ENCODE measurements at places on chromosomes 16 and 17.

DNA sequence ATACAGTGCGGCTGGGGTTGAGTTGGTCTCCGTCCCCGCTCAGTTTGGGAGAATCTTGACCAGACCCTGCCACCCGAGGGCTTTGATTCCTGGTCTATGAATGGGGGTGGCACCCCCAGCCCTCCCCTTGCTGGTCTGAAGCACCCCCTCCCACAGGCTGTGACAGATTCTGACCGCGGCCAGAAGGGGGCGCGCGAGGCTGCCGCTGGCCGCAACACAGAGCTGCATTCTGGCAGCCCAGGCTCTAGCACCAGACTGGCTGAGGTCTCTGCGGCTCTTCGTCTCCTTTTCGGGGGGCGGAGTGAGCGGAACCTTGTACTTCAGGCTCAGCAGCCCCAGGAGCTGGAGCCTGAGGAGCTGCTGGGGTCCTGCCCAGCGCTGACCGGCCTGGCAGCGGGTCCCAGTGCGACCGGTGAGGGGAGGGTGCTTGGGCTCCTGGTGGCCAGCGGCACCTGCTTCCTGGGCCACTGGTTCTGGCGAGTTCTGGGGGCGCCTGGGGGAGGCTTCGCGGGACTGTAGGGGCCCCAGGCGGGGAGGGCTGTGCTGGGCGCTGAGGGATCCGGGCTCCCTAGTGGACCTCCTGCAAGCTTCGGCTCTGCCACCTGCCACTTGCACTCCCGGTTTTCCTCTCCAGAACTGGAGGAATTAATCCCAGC, 1011.6 kb downstream of the KCNJ18 start:
- DNase-seq, result no peak

GRCh38 chr17:9273428-9274391, 252.4 kb downstream of the NTN1 start:
- no peak for DNase-seq

DNA sequence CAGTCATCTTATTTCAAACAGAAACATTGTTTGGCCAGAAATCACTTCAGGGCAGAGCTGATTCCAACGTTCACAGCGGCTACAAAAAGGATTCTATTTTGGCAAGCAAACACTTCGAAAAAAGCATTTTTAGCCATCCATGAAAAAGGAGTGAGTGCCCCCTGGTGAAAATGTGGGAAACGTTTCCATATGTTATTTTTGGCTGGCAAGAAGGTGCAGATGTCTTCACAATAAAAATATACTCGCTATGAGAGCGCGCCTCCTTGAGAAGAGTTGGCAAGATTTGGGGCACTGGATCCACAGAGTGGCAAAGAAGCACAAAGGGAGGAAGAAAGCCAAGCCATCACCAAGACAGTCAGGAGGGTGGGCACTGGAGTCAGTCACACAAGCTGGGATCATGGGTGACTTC, 191.1 kb downstream of the CHD9NB start:
- no peak for DNase-seq

DNA sequence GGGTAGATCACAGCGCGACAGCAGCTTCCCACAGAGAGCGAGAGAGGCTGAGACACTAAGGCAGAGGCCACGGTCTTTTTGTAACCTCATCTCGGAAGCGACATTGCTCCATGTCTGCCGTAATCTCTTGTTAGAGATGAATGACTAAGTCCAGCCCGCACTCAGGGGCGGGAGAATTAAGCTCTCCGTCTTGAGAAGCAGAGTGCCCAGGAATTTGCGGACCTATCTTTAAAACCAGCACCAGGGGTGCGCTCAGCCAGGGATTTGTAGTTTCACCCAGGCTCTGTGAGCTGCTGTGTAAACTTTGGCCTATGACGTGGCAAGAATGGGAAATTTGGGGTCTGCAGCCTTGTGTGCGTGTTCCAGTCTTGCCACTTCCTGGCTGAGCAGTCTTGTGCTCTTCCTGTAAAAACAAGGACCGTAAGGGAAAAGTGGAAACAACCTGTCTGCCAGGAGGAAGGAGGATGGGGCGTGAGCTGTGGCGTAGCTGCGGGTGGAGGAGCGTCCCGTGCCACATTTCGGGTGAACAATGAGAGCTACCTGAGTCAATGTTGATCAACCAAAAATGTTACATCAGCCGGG, 16.0 kb upstream of the JPH3 start:
- no peak for DNase-seq

GRCh38 chr17:43140396-43141332, 15.5 kb upstream of the BRCA1 start:
- no peak for DNase-seq

DNA sequence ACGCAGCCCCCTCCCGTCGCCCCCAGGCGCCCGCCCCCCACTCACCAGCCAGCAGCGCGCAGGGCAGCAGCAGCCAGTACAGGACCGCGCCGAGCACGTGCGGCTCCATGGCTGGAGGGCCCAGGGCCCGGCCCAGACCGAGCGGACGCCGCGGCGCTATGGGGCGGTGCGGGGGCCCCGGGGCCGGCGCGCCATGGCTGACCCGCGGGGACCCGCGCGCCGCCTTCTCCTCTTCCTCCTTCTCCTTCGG, 239 bp downstream of the PIEZO1 start:
- no peak for DNase-seq

GRCh38 chr16:51813609-51814008, 662.5 kb upstream of the SALL1 start:
- no peak for DNase-seq

DNA sequence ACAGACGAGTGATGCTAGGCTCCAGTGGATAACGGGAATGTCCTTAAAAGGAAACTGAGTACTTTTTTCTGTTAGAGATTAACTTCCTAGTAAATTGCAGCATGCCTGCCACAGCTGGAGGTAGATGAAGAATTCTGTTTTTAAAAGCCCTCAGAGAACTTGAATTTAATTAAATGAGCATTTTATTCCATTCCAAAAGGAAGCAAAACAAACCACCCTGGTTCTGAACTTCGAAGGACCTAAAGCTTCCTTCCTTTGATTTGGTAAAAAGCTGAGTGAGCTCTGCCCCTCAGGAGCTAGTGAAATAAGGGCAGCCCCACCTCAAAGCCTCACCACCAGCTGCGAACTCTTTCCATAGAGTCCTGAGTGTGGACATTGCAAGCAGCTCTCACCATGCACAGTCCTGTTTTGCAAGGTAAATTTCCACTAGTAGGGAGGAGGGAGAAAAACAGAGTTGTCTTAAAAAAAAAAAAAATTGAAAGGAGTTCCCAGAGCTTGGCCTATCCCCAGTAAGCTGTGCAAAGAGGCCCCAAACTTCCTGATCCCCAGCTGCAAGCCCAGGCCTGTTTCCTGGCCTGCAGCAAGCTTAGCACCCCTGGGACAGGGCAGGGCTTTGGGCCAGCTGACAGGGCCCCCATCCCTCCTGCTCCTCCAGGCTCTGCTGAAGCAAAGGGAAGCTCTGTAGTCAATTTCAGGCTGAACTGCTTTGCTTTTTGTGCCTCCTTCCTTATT, 11.2 kb downstream of the CHD9NB start:
- DNase-seq, result no peak

DNA sequence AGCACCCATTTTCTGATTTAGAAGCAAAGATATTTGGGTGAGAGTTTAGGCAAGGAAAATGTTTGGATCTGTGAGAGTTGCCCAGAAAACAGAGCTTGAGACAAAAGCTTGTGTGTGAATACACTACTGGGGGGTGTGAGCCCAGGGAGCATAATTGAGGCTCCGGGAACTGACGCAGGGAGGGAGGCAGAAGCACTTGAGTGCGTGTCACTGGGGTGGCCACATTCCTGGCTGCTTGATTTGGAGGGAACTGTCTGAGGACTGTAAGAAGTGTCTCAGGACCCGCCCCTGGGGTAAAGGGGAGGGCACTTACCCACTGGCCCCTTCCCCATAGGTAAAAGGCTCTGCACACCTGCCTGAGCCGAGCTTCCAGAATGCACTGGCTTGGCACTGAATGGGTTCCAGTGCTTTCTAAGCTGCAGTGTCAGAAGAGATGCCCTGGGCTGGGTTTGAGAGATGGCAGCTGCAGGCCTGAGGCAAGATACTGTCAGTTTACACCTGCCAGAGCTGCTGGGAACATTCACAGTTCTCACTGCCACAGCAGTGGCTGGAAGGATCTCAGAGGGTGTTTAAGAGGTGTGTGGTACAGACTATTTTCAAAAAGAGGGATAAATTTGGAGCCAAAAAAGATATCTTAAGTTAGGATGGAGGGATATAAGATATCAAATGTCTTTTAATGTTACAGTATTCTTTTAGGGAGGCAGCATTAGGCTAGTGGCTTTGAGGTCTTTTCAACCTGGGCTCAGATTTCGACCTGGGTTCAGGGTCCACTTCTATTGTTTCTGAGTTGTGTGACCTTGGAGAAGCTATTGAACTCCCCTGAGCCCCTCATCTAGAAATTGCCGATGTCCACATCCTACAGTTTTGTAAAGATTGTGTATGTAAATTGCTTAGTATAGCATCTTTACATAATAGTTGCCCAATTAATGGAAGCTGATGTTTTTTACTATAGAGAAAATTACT, 6.9 kb upstream of the TEX2 start:
- no peak for DNase-seq

GRCh38 chr17:1110541-1110861, 69.3 kb downstream of the ABR start:
- DNase-seq, result no peak

DNA sequence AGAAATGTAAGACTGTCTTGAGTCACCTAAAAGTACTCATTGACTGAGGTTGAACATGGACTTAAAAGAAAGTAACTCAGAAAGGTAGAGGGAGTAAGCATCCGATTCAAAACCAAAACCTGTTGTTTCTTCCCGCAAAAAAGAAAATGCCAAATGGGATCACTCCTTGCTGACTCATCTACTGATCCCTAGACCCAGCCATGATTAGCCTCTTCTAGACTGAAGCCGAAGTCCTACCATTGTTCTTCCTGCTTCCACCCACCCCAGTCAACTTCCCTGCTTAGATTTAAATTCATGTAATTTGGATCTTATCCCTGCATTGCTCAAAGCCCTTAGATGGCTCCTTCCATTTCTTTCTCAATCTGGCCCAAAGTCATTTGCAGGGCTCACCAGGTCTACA, 760.5 kb upstream of the SOX9 start:
- DNase-seq, result no peak

GRCh38 chr17:12664894-12665262, 812 bp upstream of the MYOCD start:
- no peak for DNase-seq

DNA sequence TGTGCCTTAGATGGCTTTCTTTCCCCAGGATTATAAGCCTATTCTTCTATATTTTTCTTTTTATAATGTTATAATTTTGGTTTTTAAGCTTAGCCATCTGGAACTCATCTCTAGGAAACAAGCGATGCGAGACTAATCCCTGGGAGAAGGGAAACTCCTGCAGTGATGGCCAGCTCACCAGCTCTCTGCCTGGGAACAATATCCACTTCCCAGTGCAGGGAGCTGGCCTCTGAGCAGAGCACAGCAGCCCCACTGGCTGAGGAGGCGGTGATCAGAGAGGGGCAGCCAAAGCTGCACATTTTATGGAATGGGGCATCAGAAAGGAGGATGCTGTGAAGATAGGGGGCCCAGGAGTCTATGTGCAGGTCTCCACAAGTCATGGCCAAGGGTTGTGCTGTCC, 183.3 kb downstream of the LGALS9B start:
- no peak for DNase-seq

GRCh38 chr17:67647482-67647881, 70.3 kb upstream of the NOL11 start:
- DNase-seq, result no peak

GRCh38 chr16:85750146-85750826, 610 bp downstream of the C16orf74 start:
- no peak for DNase-seq

DNA sequence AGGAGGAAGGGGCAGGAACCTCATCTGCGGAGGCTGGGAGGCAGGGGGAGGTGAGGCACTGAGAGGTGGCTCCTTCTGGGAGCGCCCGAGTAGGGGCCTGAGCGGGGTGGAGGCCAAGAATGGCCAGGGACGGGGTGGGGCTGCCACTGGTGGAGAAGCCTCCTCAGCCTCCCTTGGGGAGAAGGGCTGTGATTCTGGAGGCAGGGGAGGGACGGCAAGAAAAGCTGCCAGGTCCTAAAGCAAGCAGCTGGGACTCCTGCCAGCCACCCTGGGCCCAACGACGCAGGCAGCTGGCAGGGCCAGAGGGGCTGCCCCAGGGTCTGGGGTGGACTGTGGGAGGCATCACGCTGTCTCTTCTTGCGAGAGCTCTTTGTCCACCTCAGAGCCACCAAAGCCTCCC, 12.7 kb upstream of the MLKL start:
- DNase-seq, result no peak

DNA sequence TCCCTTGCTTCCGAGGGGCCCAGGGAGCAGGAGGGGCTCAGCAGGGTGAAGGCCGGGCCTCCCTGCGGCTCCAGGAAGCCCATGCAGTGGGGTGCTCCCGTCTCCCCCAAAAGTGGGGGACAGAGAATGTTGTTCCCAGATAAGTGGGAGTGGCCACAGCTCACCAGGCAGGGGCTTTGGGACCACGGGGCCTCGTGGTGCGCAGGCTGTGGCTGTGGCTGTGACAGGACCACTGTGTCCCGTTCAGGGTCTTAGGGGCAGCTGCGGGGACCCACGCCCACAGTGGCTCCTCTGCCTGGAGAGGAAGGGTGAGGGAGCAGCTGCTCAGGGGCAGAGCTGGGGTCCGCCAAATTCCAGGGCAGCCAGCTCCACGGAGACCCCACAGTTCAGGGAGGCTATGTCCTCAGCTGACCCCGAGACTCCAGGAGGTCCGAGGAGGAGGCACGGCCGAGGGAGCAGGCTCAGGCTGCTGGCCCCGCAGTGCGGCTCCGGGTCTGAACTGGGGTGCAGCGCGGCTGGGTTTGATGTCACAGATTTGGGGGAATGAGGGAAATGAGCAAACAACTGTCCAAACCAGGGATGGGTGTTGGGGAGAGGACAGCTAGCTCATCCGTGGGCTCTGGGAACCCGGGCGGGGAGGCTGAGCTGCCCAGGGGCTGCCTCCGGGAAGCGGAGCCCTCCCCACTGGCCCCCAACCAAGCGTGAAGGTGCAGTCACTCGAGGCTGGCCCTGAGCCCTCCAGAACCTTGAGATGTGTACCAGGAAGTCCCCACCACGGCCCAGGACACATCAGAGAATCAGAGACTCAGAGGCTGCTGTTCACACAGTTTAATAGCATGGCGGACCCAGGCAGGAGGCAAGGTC, 23.4 kb downstream of the TPSD1 start:
- DNase-seq, result no peak

- no peak for DNase-seq
Observed at GRCh38 chr16:3949946-3950342, 69.4 kb upstream of the CREBBP start.

DNA sequence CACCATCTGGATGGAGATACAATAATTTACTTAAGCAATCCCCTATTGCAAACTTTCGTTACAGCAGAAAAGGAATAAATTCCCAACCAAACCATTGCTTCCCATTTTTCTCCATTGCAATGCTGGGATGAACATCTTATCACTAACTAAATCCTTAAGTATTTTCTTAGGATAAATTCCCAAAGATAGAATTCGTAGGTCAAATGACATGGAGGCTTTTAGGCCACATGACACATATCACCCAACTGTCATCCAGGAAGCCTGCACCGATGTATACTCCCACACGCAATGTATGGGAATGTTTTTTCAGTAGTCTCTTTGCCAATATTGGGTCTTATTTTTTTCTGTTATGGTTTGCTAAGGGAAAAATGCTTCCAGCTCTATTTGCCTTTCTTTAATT, 1.6 kb upstream of the TLCD2 start:
- DNase-seq, result no peak

GRCh38 chr17:69961501-69962145, 113.4 kb upstream of the KCNJ16 start:
- DNase-seq, result no peak
